Breast epithelium (tissue), 4 donors: ENCODE measurements at places on chromosomes 7 and 10.

- no peak for DNase-seq
Observed at GRCh38 chr10:102927311-102928010, 9.4 kb downstream of the CNNM2 start.

DNA sequence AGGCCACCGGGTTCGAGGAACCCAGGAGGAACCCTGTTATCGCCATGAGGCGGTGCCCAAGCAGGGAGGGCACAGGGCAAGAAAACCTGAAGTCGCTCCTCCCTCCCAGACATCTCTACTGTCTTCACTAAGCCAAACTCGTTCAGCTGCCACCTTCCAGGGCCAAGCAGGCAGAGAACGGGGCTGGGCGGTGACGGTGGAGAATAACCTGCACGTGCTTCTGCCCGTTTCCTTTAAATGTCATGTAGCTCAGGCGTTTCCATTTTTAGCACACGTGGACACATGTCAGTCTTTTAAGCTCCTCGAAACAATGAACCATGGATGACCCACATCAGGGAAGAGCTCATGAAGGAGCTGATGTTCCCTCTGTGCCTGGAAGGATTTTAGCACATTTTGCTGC lies 124.3 kb upstream of the KLF6 start:
- no peak for DNase-seq

- DNase-seq: peak; percentile 22
Observed at GRCh38 chr7:375321-375831, 85.4 kb downstream of the FOXL3 start.

DNA sequence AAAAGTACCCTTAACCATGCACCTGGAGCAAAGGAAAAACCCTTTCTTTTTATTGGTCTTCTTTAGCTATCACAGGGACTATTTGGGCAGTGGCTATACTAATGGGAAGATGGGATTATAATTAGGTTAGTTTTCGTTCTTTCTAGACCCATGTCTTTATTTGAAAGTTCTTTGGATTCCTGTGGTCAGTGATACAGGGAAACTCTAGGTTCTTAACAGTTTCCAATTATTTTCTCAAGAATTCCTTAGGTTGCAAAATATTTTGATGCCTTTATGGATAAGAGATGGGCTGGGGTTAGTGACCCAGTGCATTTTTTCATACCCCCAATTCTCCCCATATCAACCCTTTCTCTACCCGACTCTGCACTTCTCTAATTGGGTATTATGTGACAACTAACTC lies 49.0 kb downstream of the ADD3 start:
- DNase-seq: no peak

- peak; percentile 66 for DNase-seq
Observed at GRCh38 chr10:51074238-51075028, at the start of gene PRKG1. Gene PRKG1 (plus strand): TSS chr10:51074487.

GRCh38 chr10:109975244-109976190 lies 32.3 kb upstream of the ADD3 start:
- no peak for DNase-seq

GRCh38 chr10:86709396-86710185 lies 41.3 kb downstream of the LDB3 start:
- no peak for DNase-seq

DNA sequence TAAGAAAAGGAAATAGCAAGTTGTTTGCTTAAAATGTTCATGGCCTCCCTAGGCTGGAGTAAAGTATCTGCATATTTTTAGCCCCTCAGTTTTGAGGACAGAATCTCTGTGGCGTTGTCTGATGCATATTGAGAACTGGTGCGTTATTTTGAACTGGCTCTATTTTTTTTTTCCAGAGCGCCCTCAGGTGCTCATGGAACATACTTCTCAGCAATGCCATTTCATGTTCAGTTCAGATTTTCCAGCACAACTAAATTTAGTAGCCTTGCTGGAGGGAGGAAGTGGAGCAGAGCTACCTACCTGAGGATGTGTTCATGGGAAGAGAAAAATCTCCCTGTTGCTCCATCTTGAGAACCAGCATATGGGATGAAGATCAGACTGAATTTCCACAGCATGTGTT lies 870.5 kb downstream of the LRMDA start:
- DNase-seq: no peak

- no peak for DNase-seq
Observed at GRCh38 chr7:72447465-72448204, 35.5 kb upstream of the CALN1 start.

DNA sequence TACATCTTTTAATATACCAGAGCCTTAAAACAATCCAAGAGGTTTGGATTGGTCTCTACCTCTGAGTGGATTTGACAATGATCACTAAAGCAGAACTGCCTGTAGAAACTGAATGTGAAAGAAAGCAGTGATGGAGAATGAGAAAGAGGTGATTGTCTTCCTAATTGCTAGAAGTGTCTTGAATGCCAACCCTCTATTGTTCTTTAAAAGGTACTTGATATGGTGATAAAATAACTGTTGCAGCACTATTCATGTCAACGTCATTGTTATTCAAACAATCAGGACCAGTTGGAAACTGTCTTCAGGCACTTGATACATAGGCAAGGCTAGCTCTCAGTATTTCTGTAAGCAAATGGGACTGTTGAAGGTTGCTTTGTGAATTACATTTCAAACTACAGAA lies 47.9 kb upstream of the ITPRID1 start:
- DNase-seq: no peak

- DNase-seq: no peak
Observed at GRCh38 chr10:112963835-112964234, 13.8 kb downstream of the TCF7L2 start.

- peak; percentile 28 for DNase-seq
Observed at GRCh38 chr7:151626422-151627115, 106.9 kb upstream of the RHEB start.

- no peak for DNase-seq
Observed at GRCh38 chr10:24251547-24251946, 42.6 kb downstream of the KIAA1217 start.

- no peak for DNase-seq
Observed at GRCh38 chr7:151330661-151331060, 11.0 kb upstream of the NUB1 start.

GRCh38 chr10:131259535-131259934 lies 52.0 kb downstream of the TCERG1L start:
- no peak for DNase-seq
